Activated T-helper 1 cell treated with anti-CD3 and anti-CD28 coated beads, Interleukin-12 subunit alpha, Interleukin-12 subunit beta, Interleukin-2, Interleukin-4 antibody, amounts not matched to agents 30 ng/mL and 10 ng/mL and 1 ng/mL, durations not matched to agents 14 hours and 24 hours and 36 hours (primary cell): ENCODE measurements at places on chromosomes 1 and 21. TPM values are rescaled to one million over a fixed set of nuclear protein-coding genes. Genes with fewer than 3 reads are reported as not detected.

The SYTL1 gene
- 24.4 and 26.3 TPM in 2 replicates for total RNA-seq

The MINDY1 gene
- 12.0 and 13.4 TPM in 2 replicates for total RNA-seq

The TFAP2E gene
- total RNA-seq, result 0.47 TPM in 2 replicates

The TAS1R3 gene
- total RNA-seq, result 0.22 and 0.34 TPM in 2 replicates

The GPR153 gene
- total RNA-seq, result 1.4 and 1.6 TPM in 2 replicates

The VCAM1 gene
- 0.10 TPM in 1 of 2 replicates, not detected in the other for total RNA-seq

The LRRC71 gene
- not detected in 2 replicates for total RNA-seq

The ELF3 gene
- 0.23 and 0.59 TPM in 2 replicates for total RNA-seq

The NMNAT2 gene
- not detected in 2 replicates for total RNA-seq

The GABRD gene
- total RNA-seq, result 0.26 TPM in 1 of 2 replicates, not detected in the other
